ENCODE measurements at places on chromosomes 16 and 17.

GRCh38 chr16:55469821-55470532, 9.0 kb upstream of the MMP2 start:
- DNase-seq = no peak

DNA sequence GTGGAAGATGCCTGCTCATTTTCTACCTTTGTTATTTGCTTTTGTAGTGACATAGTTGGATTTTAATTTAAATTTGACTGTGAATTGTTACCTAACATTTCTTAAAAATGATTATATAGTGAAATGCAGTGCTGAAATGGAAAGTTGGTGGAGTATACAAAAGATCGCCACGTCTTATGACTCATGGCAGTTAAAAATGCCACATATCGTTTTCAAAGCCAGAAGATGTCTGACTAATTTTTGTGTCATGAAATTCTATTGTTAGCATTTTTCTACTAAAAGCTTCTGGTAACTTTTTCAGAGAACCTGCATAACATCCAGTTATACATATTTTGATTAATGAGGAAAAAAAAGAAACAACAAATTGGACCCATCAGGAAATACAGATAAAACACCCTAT, 20.6 kb downstream of the MAP2K4 start:
- peak; percentile 76 for DNase-seq

DNA sequence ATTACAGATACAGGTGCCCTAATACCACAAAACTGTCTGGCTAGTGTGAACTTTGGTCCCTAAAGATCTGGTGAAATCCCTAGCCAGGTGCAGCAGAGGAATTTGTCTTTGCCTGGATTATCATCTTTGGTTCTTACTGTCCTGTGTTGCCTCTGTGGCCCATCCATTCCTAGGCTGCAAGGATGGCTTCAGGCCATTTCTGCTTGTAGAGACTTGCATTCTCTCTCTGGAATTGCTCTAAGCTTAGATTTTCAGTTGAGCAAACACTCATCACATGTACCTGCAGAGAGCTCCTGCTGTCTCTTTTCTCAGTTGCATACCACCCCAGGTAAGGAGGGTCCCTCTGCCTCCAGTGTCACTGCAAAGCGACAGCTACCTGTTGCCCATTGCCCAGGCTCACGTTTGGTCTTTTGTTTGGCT, 114.9 kb downstream of the PRKCA start:
- no peak for DNase-seq

GRCh38 chr16:14301169-14302030, 230.3 kb downstream of the MRTFB start:
- no peak for DNase-seq

DNA sequence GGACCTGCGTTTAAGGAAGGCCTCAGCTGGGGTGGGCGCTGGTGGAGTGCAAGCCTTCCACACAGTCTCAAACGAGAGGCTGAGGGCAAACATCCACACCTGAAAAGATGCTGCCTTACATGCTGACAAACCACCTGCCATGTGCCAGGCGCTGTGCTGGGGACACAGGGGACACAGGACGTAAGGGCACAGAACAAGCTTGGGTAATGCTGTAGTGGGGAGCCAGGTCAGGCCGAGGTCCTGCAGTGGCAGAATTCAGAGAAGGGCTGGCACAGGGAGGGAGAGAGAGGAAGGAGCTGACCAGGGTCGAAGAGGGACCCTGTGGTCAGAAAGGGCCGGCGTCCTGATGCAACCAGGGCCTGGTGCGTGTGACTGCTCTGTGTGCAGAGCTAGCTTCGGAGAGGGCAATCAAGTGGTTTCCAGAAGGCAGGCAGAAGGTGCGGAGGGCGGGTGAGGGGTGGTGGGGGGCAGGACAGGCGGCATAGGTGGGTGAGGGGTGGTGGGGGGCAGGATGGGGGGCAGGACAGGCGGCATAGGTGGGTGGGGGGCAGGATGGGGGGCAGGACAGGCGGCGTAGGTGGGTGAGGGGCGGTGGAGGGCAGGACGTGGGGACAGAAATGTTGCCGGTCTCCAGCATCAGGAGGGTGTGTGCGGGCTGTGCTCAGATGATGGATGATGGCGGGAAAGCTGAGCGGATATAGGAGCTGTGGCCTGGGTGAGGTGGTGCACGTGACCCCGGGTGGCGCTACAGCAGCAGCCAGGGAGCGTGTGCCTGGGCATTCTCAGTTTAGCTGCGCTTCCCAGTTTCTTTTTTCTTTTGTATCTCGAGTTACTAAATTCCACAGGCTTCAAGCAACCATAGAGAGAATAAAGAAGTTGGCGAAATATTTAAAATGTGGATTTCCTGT, 18.8 kb downstream of the TELO2 start:
- no peak for DNase-seq

GRCh38 chr16:73879621-73880020, 417.0 kb upstream of the PSMD7 start:
- no peak for DNase-seq

DNA sequence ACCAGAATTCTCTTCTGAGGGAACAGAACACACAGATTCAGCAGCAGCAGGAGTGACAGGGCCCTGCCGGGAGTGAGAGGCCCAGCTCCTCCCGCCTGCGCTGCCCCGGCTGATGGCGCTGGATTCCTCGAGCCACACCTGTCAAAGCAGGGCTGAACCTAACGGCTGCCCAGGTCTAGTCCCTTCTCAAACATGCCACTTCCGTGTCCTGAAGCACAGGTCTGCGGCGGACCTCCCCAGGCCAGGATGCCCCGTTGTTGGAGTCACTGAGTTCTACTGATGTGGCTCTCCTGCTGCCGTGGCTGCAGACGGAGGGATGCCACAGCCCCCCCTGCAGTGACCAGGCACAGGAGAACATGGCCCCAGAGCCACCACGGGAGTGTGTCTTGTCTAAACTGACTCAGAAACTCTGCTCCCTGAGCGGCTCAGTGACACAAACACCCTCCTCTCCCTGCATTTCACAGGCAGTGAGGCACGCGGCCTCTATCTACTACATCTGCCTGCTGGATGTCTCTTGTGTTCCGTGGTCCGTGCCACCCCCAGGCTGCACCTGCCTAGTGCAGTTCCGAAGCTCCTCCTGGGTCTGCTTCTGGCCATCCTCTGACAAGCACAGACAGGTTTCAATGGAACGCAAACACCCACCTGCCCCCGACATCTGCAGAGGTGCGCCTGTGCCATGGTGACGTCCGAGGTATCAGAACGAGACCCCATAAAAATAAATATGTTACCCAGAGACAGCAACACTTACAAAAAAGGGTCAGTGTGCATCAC, 44.7 kb upstream of the DNAH17 start:
- no peak for DNase-seq

GRCh38 chr16:87581857-87582215, 20.5 kb upstream of the JPH3 start:
- peak; percentile 96 for DNase-seq

- no peak for DNase-seq
Observed at GRCh38 chr16:56422896-56423441, 2.4 kb downstream of the AMFR start.

DNA sequence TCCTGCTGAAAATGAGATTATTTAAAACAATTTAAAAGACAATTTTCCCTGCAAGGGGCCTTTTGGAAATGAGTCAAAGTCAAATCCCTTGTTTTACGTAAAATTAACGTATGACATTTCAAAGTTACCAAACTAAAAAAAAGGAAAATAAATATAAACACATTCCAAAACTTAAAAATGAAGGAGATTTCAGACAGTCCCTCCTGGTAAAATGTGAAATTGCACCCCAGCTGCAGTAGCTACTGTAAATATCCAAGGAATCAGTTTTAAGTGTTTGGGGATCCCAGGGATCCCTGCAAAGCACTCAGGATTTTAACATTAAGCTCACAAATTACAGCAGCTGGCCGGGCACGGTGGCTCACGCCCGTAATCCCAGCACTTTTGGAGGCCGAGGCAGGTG, 63.3 kb downstream of the NXN start:
- DNase-seq = no peak

- no peak for DNase-seq
Observed at GRCh38 chr16:67188798-67189197, 1.1 kb downstream of the EXOC3L1 start.

GRCh38 chr17:39782980-39783379, 45.2 kb downstream of the GRB7 start:
- no peak for DNase-seq

Measured in HFFc6 (cell line).